ENCODE measurements at places on chromosomes 16 and 17.

DNA sequence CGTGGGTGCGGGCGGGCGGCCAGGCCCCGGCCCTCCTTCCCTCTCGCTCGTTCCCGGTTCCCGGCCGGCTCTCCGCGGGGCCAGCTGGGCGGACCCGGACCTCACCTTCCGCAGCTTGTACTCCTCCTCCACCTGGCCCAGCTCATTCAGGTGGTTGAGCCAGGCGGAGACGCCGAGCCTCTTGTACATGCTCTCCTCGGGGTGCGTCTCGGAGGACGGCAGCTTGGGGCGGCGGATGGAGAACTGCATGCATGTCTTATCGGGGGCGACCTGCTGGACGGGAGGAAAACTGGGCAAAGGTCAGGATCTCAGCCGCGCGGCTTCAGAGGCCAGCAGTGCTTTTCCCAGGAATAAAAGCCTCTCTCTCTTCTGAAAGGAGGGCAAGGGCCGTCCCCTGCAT lies 85.4 kb downstream of the TBC1D16 start:
- DNase-seq: no peak

GRCh38 chr16:23320693-23321092 lies 18.6 kb downstream of the SCNN1B start:
- no peak for DNase-seq

- no peak for DNase-seq
Observed at GRCh38 chr17:72970246-72970645, 122.2 kb downstream of the SLC39A11 start.

DNA sequence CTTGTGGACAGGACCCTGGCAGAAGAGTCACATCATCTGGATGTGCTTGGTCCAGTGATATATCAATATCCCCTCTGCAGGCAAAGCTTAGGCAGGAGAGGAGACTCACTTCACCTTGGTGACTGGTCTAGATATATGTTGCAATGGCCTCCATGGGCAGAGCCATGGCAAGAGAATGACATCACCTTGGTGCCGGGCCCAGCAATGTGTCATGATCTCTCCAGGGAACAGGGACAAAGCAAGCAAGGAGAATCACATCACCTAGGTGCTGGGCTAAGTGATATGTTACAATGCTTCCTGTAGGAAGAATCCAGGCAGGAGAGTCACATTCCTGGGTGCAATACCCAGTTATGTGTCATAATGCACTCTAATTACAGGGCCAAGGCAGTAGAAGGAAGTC lies 2106.2 kb downstream of the TP53TG3F start:
- DNase-seq: no peak

DNA sequence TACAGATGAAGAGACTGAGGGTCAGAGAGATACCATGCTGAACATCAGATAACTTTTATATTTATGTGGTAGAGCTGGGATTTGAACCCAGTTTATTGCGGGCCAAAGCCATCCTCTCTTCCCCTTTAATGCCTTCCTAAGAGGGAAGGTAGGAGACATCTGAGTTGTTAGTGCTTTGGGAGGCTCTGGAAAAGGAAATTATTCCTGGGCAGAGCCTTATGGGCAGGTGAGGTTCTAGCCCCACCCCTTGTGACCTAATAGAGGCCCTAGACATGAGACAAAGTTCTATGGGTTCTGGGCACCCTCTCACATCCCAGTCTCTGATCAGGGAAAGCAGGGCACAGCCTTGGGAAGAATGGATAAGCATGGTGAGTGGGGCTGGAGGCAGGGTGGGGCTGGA lies at the start of gene C17orf50:
Gene C17orf50, plus strand, starts transcription at position 301 of the 400 bp plus-strand sequence. Its CDS starts 55 bp downstream, at position 356.
- no peak for DNase-seq
